ENCODE measurements at places on chromosomes 6 and 20.
A peak's percentile ranks its signal among the peaks of the same experiment; 100 is the strongest.

GRCh38 chr6:118659513-118660217 lies 8.3 kb upstream of the CEP85L start:
- DNase-seq, result no peak

GRCh38 chr6:40794586-40794985 lies 207.4 kb upstream of the LRFN2 start:
- no peak for DNase-seq

- no peak for DNase-seq
Measured at GRCh38 chr20:47905628-47906347, 120.5 kb upstream of the SULF2 start.

DNA sequence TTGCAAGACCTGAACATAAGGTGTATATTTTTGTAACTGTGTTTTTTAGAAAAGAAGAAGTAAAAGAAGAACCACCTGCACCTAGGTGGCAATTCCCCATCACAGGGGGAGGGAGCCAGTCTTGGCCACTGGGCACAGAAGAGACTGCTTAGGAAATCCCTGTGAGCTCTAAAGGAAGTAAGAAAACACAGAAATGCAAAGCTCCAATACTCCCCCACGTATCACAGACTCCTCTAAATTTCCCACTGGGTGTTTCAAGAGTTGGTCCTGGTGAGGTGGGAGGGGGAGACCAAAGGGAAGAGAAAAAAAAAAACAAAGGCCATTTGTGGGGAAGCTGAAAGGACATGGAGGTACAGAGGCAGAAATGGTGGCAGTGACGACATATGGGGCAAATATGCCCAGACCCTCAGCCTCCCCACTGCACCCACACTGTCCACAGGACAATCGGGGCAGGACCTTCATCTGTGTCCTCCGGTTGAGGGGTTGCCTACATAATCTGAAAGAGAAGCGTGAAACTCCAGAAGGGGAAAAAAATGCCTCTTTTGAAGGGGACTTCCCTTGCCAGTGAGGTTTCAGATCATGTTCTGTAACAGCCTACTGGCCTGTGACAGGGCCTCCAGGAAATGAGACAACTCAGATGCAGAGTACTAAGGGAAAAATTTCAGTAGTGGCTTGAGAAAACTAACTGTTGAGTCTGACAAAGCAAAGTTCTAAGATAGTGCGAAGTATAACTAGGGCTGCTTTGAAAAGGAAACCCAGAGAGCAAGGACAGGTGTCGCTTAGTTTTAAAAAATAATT lies 226.2 kb upstream of the MARCKS start:
- DNase-seq, result no peak

GRCh38 chr6:27868311-27868710 lies 43.9 kb downstream of the OR2B2 start:
- DNase-seq, result no peak

GRCh38 chr6:41571021-41571780 lies 25.0 kb downstream of the FOXP4 start:
- DNase-seq, result no peak

DNA sequence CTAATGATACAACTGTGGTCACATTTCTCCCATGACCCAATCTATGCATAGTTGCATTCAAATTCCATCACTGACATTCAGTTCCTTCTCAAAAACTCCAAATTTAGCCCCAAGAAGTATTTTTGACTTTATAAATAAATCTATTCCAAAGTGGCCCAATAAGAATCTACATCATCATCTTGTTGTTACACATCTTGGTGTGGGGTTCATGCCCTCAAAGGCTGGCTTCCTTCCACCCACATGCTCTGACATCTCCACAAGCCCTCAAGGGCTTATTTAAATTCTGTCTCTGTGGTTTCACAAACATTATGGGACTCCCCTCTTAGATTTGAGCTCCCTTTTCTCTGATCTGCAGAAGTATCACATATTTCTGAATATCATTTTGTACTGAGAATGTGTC lies 585.3 kb upstream of the BTBD3 start:
- DNase-seq, result no peak

GRCh38 chr6:167849846-167850459 lies 23.2 kb downstream of the AFDN start:
- peak; percentile 71 for DNase-seq

GRCh38 chr6:159609652-159610178 lies 83.3 kb downstream of the SOD2 start:
- no peak for DNase-seq

GRCh38 chr6:119132261-119132981 lies 54.0 kb upstream of the FAM184A start:
- no peak for DNase-seq

DNA sequence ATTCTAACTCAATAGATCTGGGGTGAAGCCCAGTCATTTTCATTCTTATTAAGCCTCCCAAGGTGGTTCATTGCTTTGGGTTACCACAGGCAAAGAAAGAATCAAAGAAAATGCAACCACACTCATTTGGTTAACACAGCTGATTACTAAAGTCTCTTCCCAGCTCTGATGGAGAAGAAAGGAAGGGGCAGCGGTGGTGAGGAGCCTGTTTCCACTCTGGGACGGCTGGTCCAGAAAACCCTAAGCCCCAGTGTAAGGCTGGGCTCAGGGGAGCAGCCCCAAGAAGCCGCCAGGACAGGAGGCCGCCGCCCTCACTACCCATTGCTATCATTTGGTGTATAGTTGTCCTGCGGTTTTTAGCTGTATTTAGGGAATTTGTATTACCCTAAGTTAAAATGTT lies 226.9 kb downstream of the CD83 start:
- no peak for DNase-seq

GRCh38 chr6:92930171-92930570 lies 489.2 kb downstream of the EPHA7 start:
- no peak for DNase-seq

GRCh38 chr20:63790572-63791168 lies 40.4 kb downstream of the ZBTB46 start:
- no peak for DNase-seq

- DNase-seq, result no peak
Measured at GRCh38 chr20:4870906-4871305, 130.4 kb downstream of the SLC23A2 start.

DNA sequence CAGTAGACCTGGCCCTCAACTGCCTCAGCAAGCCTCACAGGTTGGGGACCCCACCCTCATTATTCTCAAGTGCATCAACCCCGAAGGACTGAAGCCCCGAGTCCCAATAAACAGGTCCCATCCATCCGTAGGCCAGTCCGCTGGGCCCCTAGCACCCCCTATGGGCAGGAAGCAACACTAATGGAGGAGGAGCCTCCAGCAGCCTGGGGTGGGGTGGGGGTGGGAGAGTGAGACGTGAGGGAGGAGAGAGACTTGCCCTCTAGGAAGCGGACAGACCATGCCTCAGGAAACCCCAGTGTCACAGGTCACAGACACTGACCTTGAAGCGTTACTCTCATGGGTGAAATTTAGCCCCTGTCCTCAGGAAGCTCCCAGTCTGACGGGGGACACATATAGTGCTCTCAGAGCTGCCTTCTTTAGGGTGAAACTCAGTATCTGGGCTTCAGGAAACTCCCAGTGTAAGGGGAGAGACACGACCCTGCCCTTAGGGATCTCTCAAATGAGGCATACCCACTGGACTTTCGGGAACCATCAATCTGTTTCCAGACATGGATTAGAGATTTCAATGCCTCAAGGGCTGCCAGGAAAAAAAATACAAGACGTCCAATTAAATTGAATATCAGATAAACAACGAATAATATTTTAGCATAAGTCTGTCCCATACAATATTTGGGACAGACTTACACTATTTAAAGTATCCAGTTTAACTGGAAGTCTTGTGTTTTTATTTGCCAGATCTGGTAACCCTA lies 125.8 kb downstream of the MRPL14 start:
- no peak for DNase-seq

- DNase-seq, result no peak
Measured at GRCh38 chr6:21846541-21847451, 253.2 kb downstream of the SOX4 start.

DNA sequence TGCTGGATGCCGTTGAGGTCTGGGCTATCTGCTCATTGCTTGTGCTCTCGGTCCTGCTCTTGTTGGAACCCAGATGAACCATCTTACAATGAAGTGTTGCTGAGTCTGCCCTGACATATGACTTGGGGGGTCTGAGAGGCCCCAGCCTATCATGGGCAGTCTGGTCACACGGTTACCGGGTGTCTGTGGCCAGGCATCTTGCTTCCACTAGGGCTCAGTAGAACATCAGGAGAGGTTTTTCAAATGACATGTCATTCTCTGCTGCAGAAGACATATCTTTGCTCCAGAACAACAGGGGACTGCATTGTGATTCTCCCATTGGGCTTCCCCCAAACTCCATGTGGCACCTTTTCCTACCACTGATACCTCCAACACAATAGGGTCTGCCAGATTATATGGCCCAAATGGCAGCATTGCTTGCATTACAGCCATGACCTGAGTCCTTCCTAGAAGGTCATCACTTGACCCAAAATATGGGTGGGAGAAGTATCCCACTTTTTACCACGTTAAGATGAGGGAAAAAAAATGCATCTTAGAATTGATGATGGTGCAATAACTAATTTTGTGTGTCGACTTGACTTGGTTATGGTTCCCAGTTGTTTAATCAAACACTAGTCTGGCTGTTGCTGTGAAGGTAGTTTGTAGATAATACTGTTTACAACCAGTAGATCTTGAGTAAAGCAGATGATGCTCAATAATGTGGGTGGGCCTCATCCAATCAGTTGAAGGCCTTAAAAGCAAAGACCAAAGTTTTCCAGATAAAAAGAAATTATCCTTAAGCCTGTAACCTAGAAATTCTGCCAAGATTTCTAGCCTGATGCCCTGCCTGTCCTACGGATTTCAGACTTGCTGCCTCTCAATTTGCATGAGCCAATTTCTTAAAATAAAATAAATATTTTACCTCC lies 241.0 kb downstream of the QKI start:
- DNase-seq, result no peak

GRCh38 chr6:140669321-140669720 lies 1294.9 kb upstream of the CITED2 start:
- no peak for DNase-seq

GRCh38 chr6:165086814-165087213 lies 222.6 kb downstream of the C6orf118 start:
- DNase-seq, result no peak

DNA sequence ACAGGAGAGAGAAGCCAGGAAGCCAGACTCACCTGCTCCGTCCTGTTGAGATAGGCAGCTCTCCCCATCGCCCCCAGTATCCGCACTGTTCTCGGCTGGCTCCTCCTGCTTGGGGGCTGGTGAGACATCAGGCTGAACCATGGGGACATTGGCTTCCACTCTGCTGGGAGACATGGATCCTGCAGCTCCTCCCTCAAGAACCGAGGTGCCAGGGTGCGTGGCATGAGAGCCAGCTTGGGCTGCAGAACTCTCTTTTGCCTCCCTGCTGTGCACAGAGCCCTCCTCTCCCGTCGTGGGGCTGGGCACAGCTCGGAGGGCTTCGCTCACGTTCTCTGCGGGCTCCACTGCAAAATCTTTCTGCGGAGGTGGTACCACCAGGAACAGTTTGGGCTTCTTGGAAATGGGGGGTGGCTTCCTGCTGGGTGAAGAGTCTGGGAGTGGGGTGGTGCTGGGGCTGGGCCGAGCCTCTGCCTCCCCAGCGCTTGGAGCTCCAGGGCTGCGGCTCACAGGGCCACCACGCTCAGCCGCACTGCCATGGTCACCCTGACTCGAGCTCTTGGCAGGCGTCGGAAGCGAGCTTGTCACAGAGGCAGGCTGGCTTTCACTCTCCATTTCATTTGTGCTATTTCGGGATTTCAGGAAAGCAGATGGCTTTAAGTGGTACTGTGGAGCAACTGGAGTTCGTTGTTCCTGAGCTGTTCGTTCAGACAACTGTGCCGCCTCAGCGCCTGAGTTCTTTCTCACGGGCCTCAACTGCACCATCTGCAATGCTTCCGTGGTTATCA lies 26.5 kb downstream of the HEBP2 start:
- no peak for DNase-seq

DNA sequence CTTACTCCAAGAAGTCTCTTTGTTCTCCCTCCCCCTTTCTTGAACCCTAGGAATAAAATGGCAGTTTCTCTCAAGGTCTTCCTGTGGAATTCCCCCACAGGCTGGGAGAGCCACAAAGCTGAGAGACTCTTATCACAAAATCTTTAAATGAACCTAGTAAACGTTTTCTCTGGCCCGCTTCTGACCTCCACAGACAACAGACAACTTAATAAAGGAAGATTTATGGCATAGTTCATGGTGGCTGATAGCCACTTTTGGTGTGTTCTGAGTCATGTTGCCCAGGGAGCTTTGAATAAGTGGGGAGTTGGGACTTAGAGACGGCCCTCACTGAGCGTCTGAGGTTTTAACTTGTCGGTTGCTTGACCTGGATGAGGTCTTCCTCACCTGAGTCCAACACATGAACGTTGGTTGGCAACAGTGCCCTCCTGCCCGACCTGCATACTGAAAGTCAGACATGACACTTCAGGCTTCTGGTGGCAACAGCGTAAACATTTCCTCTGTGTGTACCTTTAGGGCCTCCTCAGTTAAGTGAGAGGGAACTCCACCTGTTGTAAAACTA lies 124.1 kb downstream of the FOXO3 start:
- DNase-seq, result peak; percentile 39

All from LoVo (cell line).